DND-41 (cell line): ENCODE measurements at places on chromosomes 7 and 10.
A peak's percentile ranks its signal among the peaks of the same experiment; 100 is the strongest.

GRCh38 chr7:88599528-88599927, 160.0 kb upstream of the ZNF804B start:
- H3K27ac ChIP-seq, result no peak overlapping the region
- no peaks in the 10 kb centered on the region for H3K27me3 ChIP-seq
- H3K36me3 ChIP-seq, result no peaks in the 10 kb centered on the region
- DNase-seq, result no peak
- no peaks in the 10 kb centered on the region for H3K4me1 ChIP-seq

DNA sequence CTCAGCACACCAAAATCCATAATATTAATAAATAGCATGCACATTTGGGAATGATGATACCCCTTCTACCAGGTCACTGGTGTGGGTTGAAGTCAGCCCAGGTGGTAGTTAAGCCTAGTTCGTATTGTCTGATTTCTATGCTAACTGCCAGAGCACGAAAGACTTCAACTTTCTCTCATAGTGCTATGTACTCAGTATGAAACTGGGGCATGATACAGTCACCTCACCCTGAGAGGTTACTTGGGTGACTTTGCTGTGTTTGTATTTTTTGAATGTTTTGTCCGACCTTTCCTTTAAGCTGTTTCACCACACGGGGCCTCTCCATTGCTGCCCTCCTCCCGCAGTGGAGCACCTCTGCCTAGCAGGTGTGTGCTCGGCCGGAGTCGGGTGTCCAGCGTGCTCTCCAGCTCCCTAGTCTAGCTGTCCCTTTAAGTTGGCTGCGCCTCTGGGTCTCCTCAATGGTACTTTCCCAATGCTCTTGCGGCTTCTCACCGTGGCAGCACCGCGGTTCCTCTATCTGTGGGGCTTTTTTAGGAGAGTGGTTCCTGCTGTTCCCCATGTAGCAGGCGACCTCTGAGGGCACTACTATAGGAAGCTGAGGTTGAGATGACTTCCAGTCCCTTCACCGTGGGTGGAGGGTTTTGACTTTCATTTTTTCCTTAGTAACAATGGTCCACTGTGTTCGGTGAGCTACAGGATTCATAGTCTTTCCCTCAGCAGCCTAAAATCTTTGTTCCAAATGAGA, 524.0 kb upstream of the PFKP start:
- peak overlapping the region; percentile 77 for H3K27ac ChIP-seq
- peak; percentile 38 for DNase-seq
- no peaks in the 10 kb centered on the region for H3K36me3 ChIP-seq
- H3K4me3 ChIP-seq, result 0 out of 2 replicates have a peak overlapping the region, but pooled peaks have one; percentile 4

GRCh38 chr7:133060004-133060403, 21.9 kb downstream of the CHCHD3 start:
- no peak overlapping the region for H3K27ac ChIP-seq
- H3K27me3 ChIP-seq, result no peaks in the 10 kb centered on the region
- DNase-seq, result no peak
- no peaks in the 10 kb centered on the region for H3K4me1 ChIP-seq

DNA sequence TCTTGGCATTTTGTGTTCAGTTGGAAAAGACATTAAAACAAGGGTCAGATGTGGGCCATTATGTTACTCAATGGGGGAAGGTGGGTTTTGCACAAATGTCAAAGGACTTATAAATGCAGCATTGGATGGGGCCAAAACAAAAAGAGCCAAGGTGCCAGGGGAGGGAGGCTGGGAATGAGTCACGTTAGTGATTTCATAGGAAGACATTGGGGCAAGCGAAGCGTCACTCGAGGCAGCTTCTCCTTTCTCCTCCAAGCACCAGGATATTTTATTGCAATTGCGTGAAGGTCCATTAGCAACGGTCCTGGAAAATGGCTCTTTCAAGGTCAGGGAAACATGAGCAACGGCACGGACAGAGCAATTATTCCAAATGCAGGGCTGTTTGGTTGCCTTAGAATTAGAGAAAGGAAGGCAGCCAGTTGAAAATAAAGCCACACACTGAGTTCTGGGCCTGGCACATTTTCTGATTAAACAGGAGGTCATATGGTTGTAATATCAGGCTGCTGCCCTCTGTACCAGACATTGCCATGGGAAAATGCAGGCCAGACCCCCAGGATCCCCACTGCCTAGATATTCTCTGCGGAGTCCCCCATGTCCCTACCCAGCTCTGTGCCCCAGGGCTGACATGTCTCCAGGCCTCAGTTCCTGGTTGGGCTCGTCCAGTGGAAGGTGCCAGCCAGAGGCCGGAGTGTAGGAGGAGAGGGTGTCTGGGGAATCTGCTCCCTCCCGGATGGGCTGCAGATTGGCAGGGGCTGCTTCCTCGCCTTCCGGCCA, 63.3 kb upstream of the NANOS1 start:
- H3K27me3 ChIP-seq, result no peaks in the 10 kb centered on the region
- DNase-seq, result no peak

GRCh38 chr7:21137640-21138039, 290.2 kb upstream of the SP4 start:
- H3K27me3 ChIP-seq, result peaks cover 4% of the 10 kb centered on the region
- no peak overlapping the region for H3K4me3 ChIP-seq
- H3K4me1 ChIP-seq, result no peaks in the 10 kb centered on the region

DNA sequence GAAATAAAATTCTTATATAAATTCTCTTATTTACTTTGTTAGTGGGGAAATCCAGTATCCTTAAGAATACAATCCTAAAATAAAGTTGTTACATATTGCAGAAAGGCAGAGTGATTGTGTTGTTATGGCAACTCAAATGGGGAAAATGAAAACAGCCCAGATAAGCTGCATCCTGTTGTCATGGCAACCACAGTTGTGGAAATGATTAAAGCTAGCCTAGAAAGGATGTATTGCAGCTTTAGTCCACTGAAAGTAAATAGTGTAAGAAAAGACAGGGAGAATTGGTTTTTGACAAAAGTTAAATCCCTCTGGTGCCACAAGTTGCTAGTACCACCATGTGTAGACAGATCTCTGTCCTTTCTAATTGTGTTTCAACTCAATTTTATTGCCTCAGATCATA, 43.2 kb downstream of the BTRC start:
- H3K36me3 ChIP-seq, result no peaks in the 10 kb centered on the region
- no peaks in the 10 kb centered on the region for H3K4me1 ChIP-seq
- no peak overlapping the region for H3K4me3 ChIP-seq
- H3K27ac ChIP-seq, result no peak overlapping the region
- H3K27me3 ChIP-seq, result no peaks in the 10 kb centered on the region

DNA sequence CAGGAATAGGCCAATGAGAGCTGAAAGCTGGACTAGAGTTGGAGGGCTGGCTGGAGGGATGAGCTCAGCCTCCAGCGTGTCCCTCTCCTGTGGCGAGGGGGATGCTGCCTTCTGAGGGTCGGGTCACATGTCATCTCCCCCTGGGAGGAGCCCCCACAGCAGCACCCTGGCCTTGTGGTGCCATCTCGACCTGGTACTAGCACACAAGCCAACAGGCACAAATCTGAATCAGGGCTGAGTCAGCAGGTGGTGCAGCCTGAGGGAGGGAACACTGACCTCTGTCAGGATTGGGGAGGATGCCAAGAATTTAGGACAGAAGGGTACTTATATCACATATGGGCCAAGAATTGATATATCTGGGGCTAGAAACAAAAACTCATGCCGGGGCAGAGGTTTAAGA, 280.4 kb downstream of the CELF2 start:
- no peak overlapping the region for H3K27ac ChIP-seq
- H3K4me1 ChIP-seq, result no peaks in the 10 kb centered on the region
- H3K36me3 ChIP-seq, result peaks cover 86% of the 10 kb centered on the region
- no peak overlapping the region for H3K4me3 ChIP-seq
- no peaks in the 10 kb centered on the region for H3K27me3 ChIP-seq

DNA sequence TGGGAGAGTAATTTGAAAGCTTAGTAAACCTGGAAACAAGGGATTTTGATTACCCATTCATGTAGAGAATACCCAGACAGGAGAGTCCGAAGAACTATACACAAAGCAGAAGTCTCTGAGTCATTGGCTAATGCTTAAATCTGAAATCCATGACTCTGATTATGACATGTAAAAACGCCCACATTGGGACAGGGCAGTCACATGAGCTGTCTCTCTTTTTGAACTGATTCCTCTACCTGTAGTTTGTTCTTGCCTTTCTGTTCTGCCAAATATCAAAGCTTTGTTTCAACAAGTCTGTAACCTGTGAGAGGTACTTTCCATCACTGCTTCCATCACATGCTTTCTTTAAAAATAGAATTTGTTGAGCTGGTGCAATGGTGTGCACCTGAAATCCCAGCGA, 4.3 kb upstream of the GPNMB start:
- no peaks in the 10 kb centered on the region for H3K36me3 ChIP-seq
- no peaks in the 10 kb centered on the region for H3K4me1 ChIP-seq
- no peak overlapping the region for H3K4me3 ChIP-seq

GRCh38 chr7:25116621-25117020, 8.4 kb downstream of the CYCS start:
- no peaks in the 10 kb centered on the region for H3K4me1 ChIP-seq
- H3K4me3 ChIP-seq, result no peak overlapping the region
- DNase-seq, result no peak
- no peak overlapping the region for H3K27ac ChIP-seq

GRCh38 chr7:23863209-23863787, 153.3 kb downstream of the STK31 start:
- no peaks in the 10 kb centered on the region for H3K27me3 ChIP-seq
- H3K36me3 ChIP-seq, result no peaks in the 10 kb centered on the region
- H3K27ac ChIP-seq, result no peak overlapping the region
- peak; percentile 29 for DNase-seq

DNA sequence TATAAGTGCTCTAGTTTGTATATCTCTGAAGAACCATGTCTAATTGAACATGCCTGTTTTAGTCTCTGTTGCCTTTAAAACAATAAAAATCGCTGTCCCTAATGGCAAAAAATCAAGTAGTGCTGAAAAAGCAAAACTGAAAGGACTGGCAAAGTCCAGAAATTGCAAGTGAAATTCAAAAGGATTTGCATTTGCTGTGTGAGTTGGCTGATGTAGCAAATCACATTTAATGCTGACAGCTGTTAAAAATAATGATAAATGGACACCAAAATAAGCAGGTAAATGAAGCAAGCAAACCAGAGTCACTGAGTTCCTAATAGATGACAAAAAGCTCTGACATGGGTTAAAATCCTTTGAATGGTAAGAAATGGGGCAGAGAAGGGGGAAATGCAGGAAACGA, 874.1 kb downstream of the GRM8 start:
- no peaks in the 10 kb centered on the region for H3K36me3 ChIP-seq
- no peak overlapping the region for H3K4me3 ChIP-seq
- no peaks in the 10 kb centered on the region for H3K4me1 ChIP-seq
- no peak for DNase-seq
- no peaks in the 10 kb centered on the region for H3K27me3 ChIP-seq

- no peaks in the 10 kb centered on the region for H3K4me1 ChIP-seq
- DNase-seq, result no peak
- no peaks in the 10 kb centered on the region for H3K36me3 ChIP-seq
- no peaks in the 10 kb centered on the region for H3K27me3 ChIP-seq
- H3K4me3 ChIP-seq, result no peak overlapping the region
These were observed 371.8 kb downstream of the MDFIC start for GRCh38 chr7:115293628-115294240.

GRCh38 chr10:106957823-106958588, 206.5 kb downstream of the SORCS1 start:
- no peaks in the 10 kb centered on the region for H3K36me3 ChIP-seq
- H3K4me3 ChIP-seq, result no peak overlapping the region
- no peak overlapping the region for H3K27ac ChIP-seq
- H3K27me3 ChIP-seq, result no peaks in the 10 kb centered on the region

DNA sequence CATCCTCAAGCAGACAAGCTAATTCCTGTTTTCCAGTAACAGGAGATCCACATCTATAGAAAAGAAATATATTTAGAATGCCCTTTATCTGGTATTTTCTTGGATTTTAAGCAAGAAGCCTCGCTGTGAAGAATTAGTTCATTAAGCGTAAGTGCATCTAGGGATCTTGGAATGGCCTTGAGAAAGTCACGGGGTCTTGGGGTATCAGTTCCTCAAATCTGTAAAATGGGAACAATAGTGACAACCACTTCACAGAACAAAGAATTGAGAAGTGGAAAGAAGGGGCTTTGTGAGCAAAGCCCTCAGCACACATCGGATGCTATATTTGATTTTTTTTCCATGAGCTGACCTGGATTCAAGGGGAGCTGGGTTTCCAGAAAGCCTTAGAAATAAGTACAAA, 32.3 kb upstream of the WDFY4 start:
- H3K4me3 ChIP-seq, result no peak overlapping the region
- no peak overlapping the region for H3K27ac ChIP-seq
- no peak for DNase-seq
- peaks cover 12% of the 10 kb centered on the region for H3K4me1 ChIP-seq
- no peaks in the 10 kb centered on the region for H3K36me3 ChIP-seq

GRCh38 chr7:41030673-41031072, 672.2 kb downstream of the INHBA start:
- H3K4me3 ChIP-seq, result no peak overlapping the region
- H3K36me3 ChIP-seq, result no peaks in the 10 kb centered on the region
- no peak for DNase-seq
- H3K27me3 ChIP-seq, result no peaks in the 10 kb centered on the region
- no peak overlapping the region for H3K27ac ChIP-seq

DNA sequence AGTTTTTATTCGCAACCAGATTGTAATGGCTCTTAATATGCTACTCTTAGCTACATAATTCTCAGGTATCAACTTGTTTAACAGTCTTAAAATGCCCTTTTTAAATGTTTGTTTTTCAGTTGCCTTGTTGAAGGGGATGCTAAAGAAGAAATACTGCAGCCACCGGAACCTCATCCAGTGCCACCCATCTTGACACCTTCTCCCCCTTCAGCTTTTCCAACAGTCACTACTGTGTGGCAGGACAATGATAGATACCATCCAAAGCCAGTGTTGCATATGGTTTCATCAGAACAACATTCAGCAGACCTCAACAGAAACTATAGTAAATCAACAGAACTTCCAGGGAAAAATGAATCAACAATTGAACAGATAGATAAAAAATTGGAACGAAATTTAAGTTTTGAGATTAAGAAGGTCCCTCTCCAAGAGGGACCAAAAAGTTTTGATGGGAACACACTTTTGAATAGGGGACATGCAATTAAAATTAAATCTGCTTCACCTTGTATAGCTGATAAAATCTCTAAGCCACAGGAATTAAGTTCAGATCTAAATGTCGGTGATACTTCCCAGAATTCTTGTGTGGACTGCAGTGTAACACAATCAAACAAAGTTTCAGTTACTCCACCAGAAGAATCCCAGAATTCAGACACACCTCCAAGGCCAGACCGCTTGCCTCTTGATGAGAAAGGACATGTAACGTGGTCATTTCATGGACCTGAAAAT, 69.5 kb upstream of the RSBN1L start:
- peaks cover 8% of the 10 kb centered on the region for H3K36me3 ChIP-seq

GRCh38 chr10:133358162-133358924, 524 bp upstream of the FUOM start:
- no peaks in the 10 kb centered on the region for H3K27me3 ChIP-seq
- peaks cover 14% of the 10 kb centered on the region for H3K36me3 ChIP-seq
- H3K27ac ChIP-seq, result no peak overlapping the region
- no peak overlapping the region; the same call in 1 of the 2 replicates for H3K4me3 ChIP-seq
- peaks cover 11% of the 10 kb centered on the region for H3K4me1 ChIP-seq

GRCh38 chr10:10644676-10645385, 372.8 kb upstream of the CELF2 start:
- no peak overlapping the region for H3K27ac ChIP-seq
- no peaks in the 10 kb centered on the region for H3K36me3 ChIP-seq
- no peaks in the 10 kb centered on the region for H3K4me1 ChIP-seq
- peaks cover 2% of the 10 kb centered on the region for H3K27me3 ChIP-seq
- H3K4me3 ChIP-seq, result no peak overlapping the region
- DNase-seq, result no peak

- no peak for DNase-seq
- H3K27ac ChIP-seq, result no peak overlapping the region
- H3K4me3 ChIP-seq, result no peak overlapping the region
These were observed 33.9 kb upstream of the ARL4A start for GRCh38 chr7:12653518-12653917.
